C1 segment of cervical spinal cord (tissue), 14 donors: ENCODE measurements at places on chromosomes 3 and 15.
A peak's percentile ranks its signal among the peaks of the same experiment; 100 is the strongest.

GRCh38 chr3:165751637-165752036 is 85.6 kb downstream of the BCHE start:
- DNase-seq: no peak

DNA sequence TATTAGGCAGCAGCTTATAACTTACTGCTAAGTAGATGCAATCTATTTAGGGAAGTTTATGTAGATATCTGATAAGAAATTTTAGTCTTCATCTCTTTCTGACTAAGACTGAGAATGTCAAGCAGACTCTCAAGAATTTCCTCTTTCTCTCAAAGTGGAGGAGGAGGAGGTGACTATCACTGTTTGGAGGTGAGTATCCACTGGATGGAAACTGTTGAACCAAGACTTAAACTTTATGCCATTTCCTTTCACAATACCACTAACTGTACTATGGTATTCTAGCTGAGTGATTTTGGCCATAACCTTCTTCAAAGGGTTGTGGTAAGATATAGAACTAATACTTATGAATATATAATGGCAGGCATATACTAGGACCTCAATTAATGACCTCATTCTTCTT is 64.6 kb downstream of the TPRG1 start:
- no peak for DNase-seq

DNA sequence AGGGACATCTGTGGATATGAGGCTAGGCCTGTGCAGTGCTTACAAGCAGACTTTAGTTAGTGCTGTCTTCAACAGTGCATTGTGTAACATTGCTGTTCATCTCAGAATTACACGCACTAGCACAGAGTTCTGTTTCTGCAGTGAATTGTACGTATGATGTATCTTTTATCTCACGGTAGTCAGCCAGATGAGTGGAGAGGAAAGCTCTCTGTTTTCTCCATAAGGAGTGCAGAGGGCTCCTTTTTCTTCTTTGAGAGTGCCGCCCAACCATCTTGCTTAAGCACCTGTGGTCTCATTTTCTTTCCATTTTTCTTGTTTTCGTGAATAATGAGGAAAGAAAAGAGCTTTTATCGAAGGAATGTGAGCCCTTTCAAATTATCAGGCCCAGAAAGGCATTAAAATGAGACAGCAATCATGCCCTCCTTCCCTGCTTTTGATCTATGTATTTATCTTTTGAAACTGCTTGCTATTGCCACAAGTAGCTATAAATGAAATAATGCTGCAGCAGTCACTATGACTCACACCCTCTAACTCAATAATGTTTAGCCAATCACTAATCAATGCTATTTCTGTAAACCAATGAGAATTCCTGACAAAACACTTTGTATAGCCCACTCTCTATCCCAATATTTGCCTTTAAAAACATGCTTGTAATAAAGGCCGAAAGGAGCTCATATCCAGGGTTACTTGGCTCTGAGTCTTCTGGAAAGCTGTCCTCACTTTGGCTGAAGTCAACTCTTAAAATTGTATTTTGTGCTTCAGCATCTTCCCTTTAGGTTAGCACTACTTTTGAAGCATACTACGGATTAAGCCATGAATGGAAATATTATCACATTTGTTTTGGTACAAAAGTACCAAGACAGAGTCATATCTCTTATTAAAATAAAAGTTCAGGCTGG is 226.0 kb upstream of the P2RY1 start:
- no peak for DNase-seq

DNA sequence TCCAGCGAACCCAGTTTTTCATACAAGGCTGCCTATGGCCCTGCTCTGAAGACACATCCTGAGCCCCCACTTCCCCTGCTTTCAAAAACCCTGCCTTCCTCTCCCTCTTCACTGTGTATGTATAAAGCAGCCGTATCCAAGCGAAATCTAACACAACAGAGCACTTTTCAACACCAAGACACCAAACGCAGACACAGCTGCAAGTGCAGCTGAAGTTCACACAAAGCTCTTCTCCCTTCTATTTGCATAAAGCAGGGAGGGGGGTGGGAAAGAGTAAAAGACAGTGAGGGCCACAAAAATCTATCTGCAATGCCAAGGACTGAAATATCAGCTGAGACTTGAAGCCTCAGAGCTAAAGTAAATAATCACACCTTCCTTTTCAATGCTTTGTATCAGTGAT is 35.1 kb upstream of the CSPG5 start:
- no peak for DNase-seq

DNA sequence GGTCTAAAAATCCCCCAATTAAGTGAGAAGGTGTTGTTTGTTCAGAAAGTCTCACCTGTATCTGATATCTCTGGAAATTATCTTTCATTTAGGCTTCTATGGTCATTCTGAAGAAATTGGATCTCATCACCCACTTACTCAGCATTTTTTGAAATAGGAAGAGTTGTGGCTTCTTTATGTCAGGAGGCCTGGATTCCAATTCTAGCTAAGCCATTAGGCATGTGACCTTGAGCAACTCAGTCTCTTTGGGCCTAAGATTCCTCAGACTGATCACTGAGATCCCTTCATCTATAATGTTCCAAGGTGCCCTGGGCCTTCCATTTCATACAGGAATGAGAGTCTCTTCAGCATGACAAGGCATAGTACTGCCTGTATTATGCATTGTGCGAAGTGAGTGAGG is 70.3 kb downstream of the ARHGEF26 start:
- no peak for DNase-seq

GRCh38 chr3:36063992-36064391 is 316.3 kb upstream of the STAC start:
- no peak for DNase-seq

DNA sequence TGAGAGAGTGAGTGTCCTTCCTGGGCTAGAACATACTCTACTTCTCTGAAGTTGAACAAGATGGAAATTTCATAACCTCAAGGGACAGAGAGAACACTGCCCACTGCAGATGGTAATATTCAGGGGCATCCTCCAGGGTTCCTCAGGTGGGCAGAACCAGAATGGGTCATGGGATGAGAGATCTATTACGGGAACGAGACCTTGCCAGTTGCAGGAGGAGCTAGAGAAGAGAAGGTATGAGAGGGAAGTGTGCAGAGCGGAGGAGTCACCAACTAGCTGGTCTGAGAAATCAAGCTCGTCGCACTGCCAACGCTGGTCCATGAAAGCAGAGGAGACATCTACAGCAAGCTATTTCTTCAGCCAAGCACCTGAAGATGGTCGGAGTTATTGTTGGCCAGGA is 184.7 kb downstream of the TJP1 start:
- DNase-seq: no peak

DNA sequence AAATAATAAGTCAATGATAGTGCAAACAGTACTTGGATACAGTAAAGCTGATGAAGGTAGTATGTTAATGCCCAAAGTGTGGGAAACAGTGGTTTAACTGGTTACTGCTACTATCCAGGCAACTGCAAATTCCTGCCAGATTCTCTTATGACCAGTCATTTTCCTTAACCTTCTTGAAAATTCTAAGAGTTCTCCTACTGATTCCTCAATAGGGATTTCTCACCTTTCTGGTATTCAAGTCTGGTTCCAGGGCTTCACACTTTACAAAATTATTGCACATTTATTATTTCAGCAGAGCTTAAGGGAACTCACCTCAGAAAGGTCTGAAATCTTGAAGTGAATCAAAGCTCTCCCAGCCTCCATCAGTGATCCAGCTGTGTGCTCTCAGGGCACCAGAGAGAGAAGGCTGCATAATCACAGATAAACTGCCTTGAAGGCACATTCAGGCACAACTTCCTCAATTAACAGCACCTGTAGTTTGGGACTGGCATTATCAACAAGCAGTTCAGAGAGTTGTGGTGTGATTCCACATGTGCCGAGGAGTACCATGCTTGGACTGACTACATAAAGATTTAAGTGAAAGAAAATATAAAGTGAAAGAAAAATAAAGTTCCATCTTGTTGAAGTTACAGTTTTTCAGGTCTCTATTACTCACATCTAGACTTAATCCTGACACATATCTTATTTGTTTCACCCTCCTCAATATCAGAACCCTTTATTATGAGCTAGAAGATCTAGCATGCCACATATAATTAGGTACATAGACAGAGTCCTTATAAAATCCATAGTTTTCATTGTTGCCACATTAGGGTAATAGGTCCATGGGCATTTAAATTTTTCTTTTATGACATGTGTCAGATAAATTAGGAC is 59.5 kb upstream of the TIPARP start:
- DNase-seq: no peak

GRCh38 chr15:69422336-69422895 is 8.3 kb downstream of the KIF23 start:
- DNase-seq: no peak

DNA sequence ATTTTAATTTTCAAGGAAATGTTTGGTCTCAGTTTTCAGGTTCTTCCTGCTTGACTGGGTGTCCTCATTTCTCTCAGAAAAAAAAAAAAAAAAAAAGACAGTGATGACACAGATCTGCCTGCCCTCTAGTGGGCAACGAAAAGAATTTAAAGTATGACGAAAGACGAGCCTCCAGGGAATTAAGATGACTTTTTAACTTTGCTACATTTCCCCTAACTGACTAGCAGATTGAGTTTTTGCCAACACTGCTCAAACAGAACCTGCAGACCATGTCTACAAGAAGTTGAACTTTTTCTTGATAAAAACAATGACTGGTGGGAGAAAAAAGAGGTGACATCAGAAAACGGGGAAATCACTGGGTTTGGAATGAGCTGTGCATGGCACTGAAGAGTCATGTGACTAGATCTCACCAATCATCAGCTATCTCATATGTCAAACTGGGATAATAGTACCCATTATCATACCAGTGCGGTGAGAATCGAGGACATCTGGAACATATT is 40.8 kb downstream of the EOMES start:
- DNase-seq: peak; percentile 23

GRCh38 chr15:91703274-91703673 is 150.2 kb upstream of the SLCO3A1 start:
- no peak for DNase-seq

DNA sequence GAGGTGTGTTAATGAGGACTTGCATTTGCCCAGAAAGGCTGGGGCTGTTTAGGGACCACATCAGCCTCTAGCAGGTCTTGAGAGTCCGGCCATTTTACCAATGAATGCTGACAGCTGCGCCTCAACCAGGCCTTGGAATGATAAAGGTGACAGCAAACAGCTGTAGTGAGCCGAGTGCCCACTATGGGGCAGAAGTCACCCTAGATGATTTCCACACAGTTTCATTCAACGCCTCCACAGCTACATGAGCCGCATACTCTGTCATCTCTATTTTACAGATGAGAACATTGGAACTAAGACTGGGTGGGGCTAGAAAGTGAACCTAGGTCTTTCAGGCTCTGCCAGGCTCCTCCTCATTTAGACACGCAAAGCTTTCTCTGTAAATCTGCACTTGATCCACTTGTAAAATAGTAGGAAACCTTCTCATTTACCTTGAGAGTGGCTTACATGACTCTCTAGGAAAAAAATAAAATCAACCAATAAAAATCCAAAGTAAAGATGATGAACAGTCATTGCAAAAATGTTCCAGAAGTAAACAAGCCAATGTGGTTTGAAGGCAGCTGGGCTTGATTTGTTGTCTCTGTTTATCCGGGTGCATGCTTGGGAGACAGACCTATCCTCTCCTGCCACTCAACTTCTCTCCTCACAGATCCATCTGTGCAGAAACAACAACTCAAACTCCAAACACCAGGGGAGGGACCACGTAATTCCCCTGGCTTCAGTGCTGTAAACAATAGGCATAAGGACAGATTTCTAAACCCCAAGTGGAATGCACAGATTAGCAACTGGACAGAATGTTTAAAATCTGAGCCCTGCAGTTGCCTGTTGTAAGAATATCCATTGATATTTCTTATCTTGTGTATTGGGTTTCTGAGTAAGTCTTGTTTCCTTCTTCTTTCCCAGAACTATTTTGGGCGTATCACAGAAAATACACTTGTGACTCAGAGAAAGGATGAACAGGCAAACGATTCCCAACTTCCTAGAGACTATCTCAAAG is 31.5 kb upstream of the LDHAL6B start:
- peak; percentile 3 for DNase-seq

- DNase-seq: no peak
These were observed 121.4 kb upstream of the CHRM5 start for GRCh38 chr15:33846862-33847261.

DNA sequence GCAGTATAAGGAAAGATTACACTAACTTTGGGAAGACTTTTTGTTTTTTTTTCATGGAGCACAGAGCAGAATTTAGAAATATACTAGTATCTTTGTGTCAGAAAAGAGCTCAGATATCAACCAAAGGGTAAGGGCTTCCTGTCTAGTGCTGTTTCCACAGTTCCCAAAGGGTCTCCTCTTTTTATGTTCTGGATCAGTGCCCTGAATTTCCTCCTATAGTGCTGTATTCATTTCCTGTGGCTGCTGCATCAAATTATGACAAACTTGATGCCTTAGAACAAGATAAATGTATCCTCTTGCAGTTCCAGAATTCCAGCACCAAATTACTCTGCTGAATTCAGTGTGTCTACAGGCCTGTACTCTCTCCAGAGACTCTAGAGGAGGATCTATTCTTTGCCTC is 219.8 kb upstream of the THRB start:
- no peak for DNase-seq

- no peak for DNase-seq
These were observed 27.7 kb downstream of the ACKR4 start for GRCh38 chr3:132624790-132625189.

DNA sequence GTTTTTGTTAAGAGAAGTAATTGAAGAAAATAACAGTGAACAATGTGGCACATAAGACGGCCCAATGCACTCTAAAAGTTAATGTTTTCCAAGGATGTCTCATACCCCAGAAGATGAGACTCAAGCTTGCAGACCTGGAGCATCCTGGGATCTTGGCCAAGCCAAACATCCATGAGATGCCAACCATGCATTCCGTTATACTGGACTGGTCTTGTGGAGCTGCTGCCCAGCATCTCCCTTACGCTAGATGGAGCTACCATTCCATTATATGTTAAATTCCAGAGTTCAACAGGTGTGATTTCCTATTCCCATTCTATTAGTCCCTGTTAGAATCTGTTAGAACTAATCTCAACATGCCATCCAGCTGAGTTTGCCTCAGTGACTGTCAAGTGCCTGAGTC is 181.8 kb downstream of the PDCD6IP start:
- DNase-seq: no peak

DNA sequence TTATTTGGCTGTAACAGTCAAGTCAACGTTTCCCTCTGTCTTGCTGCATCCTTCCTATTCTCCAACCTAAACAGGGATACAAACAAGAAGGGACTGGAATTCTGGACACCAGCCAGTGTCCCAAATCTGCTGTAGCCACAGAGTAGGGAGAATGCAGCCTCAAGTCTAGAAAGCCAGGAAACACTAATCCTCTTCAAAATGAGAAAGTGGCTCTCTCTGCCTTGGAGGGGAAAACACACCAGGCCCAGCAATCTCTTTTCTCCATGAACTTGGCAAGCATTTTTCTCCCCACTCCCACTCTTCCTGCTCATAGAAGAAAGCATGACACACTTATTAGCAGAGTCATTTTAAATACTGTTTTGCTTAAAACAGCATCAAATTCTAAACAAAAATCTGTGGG is 781.7 kb downstream of the SQOR start:
- no peak for DNase-seq

DNA sequence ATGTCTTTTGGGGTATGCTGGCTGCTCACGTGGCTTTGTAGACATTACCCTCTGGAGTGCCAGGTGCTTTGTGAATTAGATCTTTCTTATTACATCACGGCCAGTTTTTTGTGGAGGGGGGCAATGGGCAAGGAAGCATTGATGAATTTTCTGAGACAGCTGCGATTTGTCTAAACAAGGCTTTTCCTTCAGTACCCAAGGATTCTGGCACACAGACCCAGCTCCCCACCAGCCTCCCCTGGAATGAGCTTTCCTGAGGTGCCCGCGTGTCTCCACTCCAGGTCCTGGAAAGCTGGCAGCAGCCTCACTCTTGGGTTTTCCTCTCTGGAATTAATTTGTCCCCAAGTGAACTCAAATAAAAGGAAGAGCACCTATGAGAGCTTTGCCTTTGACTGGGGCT is 157.6 kb upstream of the CTDSPL start:
- no peak for DNase-seq

GRCh38 chr3:51539291-51539941 is 897 bp downstream of the RAD54L2 start:
- DNase-seq: no peak
